Left forelimb (tissue), 1 donor: ENCODE measurements at places on chromosomes 12 and 14.

DNA sequence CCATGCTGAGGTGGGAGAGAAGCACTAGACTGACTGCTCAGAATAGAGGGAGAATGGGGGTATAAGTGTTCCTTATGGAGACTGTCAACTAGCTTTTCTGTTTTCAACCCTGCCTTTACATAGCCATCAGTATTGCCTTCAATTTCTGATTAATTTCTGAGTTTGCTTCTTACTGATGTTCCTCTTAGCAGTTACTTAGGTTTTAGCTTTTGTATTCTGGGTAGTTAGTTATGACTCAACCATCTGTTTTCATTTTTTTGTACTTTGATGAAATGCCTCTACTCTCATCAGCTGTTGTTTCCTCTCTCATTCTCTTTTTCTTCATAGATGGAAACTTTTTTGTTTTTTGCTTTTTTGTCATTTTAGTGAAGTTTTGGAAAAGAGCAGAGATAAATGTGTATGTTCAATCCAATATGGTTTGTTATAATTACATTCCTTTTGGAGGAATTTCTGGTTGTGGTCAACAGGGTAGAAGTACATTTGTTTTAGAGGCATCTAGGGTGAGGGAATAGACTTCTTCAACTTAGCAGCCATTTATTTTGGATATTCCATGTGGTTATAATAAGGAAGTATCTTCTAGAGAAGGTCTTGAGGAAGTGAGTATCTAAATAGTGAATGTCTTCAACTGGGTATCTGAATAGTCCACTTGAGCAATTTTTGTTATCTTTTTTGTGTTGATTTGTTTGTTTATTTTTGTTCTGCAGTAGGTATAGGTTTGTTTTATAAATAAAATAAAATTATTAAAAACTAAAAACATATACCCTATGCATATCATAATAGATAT lies 29.6 kb downstream of the PMCH start:
- no peak for DNase-seq

DNA sequence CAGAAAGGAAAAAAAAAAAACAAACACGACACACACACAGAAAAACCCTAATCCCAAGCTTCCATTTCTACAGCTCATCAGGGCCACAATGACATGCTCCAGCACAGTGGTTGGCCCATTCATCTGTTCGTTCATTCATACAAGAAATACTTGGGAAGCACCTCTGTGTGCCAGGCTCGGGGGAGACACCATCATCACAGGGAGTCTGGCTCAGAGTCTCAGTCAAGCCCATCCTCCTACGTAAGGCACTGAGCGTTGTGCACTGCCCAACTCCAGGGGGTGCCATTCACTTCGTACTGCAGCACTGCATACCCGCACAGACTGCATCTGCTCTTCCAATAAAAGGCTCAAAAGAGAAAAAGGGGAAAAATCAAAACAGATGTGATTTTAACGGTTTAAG lies 15.3 kb downstream of the VPS37B start:
- no peak for DNase-seq

DNA sequence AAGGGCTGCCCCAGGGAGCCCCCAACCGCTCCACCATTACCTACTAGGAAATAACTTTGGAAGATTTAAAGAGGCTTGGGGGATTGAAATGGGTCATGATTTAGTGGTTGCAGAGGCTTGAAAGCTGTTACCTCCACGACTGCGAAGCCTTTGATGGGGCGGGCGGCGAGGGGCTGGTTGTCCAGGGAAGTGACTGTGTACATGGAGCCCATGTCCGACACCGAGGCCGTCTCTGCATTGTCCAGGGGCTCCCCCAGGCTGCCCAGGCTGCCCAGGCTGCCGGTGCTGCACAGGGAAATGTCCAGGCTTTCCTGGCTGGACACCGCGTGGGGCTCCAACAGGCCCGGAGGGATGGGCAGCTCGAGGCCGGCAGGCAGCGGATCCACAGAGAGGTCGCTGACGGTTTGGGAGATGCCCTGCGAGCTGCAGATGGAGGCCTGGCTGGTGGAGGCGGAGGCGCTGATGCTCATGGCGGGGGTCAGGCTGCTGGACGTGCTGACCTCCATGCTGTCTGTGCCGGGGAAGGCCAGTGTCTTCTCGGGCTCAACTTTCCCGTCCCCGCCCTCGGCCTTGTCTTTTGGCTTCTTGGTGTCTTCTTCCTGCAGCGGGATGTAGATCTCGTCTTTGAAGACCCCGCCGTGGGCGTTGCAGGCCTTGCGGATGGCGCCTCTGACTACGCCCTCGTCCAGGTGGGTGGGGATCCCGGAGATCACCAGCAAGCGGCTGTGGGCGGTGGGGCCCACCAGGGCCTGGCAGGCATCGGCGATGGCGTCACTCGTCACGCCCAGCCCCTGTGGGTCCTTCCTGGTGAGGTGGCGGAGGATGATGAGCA lies 58.9 kb downstream of the TRAFD1 start:
- no peak for DNase-seq

DNA sequence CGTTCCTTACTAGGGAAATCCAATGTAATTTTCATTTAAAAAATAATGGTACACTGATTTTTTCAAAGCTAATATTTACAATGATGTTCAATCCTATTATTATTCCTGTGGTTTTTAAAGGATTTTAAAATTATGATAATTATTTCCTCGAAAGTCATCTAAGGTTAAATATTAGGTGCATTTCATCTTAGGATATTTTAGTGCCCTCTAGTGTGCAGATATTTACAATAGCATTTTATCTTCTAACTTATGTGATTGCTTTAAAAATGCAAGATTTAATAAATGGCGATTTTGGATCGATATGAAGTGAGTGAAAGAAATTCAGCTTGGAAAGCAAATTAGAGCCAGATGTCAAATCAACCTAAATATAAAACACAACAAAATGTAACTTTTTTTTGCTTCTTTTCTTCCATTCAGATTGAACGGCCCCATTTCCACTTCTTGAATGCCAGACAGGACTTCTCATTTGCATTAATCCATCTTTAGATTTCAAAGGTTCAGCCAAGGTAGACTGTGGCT lies 293.5 kb downstream of the SLC6A15 start:
- no peak for DNase-seq

DNA sequence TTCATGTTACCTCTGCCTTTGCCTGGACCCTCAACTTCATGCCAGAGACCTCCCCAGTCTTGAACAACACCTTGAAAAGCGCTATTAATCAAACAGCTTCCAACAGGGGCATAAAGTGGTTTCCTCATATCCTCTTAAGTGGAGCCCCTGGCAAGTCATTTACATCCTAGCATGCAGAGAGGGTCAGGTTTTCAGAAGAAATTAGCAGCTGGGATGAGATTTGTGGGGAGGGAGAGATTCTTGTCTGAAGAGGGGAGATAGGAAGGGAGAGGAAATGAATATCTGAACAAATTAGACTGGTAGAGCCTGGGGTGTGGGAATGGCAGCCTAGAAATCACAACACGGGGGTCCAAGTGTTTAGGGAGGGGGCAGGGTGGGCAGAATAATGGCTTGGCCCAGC lies 45.6 kb downstream of the CALM1 start:
- DNase-seq, result no peak

- no peak for DNase-seq
Observed at GRCh38 chr14:30129807-30130206, 202.2 kb upstream of the PRKD1 start.

GRCh38 chr12:8446642-8447547 lies 8.9 kb upstream of the CLEC6A start:
- no peak for DNase-seq

DNA sequence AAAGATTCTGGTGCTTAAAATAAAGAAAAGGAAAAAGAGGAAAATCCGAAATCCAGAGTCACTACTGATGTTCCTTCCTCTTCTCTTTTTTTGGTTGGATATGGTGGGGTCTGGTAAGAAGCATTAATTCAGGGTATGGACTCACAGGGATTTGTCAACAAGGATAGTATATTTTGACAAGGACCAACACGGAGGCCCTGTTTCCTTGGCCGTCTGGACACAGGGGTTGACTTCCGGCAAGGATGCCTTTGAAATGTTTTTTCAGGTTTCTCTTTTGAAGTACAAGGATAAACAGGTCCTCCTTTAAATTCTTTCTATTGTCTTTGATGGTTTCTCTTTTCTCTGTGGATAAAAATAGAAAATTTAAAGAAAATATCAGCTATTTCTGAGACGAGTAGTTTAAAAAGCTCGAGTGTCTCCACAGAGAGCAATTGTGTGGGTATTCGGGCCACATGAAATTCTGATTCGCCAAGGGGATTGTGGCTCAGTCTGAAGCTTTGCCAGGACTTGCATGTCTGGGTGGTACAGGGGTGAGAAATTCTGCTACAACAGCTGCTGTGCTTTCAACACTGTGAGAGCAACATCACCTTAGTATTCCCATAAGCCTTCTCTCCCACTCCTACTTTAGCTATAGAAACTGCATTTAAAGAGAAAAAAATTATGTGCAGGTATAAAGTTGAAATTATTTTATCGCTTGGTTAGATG lies 88.5 kb upstream of the CSRP2 start:
- DNase-seq, result no peak

GRCh38 chr14:71143381-71144290 lies 236.4 kb downstream of the PCNX1 start:
- DNase-seq, result no peak

DNA sequence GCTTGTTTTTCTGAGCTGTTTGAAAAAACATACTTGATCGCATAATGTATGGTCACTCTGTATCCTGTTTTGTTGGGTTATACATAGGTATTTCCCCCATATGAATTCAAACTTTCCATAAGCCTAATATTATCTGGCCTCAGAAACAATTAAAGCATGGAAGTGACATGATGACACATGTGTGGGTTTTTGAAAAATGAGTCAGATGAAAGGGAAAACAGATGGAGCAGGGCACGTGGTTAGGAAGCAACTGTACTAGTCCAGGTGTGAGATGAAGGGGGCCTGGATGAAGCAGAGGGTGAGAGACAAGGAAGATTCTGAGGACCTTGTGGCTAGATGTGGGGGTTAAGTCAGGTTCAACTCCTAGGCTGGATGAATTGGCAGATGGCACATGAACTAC lies 92.7 kb upstream of the DNM1L start:
- DNase-seq, result no peak

DNA sequence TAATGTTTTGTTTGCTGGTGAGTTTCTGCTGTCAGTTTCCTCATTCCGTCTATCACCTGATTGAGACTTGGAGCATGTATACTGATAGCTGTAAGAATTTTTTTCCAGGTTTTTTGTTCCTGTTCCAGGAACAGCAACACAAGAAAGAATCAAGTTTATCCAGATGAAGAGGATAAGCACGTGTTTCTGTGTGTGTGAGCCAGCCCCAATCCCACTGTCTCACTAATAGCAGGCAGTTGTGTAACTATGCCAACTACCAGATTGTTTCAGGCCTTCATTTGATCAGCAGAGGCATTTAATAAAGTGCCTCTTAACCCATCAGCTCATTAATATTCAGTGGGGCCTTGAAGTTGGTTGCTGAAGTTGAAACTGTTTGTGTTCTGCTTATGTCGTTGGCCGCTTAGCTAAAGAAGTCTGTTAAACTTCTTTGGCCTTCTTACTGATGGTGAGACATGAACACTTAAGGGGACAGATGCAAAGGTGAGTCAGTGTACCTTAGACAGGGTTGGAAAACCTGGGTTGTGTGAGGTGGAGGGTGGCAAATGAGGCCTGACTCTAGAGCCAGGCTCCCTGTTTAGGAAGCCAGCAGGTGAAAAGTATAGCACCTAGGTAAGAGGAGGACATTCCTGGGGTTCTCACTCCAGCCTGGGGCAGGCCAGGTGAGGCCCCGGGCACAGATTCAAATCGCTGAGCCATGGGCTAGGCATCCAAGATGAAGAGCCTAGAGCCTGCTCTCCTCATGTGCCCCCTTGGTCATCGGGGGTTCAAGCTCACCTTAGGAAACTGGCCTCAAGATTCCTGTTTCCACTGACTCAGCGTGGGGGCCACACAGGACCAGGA lies 3.7 kb downstream of the ANKRD13A start:
- DNase-seq, result no peak

DNA sequence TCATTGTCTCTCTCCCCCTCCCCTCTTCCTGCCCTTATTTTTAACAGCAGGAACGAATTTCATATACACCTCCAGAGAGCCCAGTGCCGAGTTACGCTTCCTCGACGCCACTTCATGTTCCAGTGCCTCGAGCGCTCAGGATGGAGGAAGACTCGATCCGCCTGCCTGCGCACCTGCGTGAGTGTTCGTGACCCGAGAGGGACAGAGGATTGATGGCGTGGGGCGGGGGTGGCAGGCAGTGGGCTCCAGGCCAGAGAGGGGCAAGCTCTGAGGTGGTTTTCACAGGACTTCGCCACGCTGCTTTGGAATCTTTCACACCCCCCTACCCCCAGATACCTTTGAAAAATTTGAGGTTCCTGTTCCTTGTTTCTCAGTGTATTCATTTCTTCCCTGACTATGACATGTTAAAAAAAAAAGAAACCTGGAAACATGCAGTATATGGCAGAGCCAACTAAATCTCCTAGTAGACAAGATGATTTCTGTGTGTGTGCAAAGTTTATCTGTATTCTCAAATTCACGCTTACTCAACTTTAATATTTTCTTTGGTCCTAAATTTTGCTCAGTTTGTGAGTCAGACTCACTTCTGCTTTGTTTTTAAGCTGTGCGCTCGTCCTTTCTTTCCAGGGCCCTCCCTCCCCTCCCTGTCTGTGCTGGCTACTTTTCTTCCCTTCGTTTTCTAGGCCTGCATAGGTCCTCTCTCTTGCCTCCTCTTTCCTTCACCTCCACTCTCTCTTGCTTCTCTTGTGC lies 103.1 kb downstream of the ETV6 start:
- DNase-seq, result no peak

GRCh38 chr12:26276709-26277108 lies 81.3 kb downstream of the SSPN start:
- no peak for DNase-seq

DNA sequence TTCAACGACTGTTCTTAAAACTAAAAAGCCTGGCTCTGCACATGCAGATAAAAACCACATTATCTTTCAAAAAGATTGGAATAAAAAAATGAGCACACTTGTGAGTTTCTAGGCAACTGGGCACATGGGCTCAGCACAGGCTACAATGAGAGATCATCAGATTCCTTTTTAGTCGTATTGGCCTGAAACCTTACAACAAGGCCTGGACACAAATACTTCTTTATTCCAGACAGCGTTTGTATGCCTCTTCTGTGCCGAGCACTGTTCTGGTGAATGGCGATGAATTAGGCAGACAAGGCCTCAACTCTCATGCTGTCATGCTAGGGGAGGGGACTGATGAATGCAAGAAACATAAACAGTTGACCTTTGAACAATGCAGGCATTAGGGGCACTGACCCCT lies 463.0 kb downstream of the AACS start:
- no peak for DNase-seq

- no peak for DNase-seq
Observed at GRCh38 chr12:96313606-96314005, 86.6 kb downstream of the CDK17 start.

- DNase-seq, result no peak
Observed at GRCh38 chr14:90924621-90925340, 108.6 kb upstream of the TTC7B start.

- no peak for DNase-seq
Observed at GRCh38 chr14:91719839-91720238, 12.0 kb downstream of the CATSPERB start.

GRCh38 chr14:37422319-37422718 lies 172.7 kb downstream of the FOXA1 start:
- no peak for DNase-seq

- peak; percentile 44 for DNase-seq
Observed at GRCh38 chr14:69859591-69859990, 19.6 kb upstream of the SMOC1 start.
